ENCODE measurements at places on chromosomes 3 and 15.

DNA sequence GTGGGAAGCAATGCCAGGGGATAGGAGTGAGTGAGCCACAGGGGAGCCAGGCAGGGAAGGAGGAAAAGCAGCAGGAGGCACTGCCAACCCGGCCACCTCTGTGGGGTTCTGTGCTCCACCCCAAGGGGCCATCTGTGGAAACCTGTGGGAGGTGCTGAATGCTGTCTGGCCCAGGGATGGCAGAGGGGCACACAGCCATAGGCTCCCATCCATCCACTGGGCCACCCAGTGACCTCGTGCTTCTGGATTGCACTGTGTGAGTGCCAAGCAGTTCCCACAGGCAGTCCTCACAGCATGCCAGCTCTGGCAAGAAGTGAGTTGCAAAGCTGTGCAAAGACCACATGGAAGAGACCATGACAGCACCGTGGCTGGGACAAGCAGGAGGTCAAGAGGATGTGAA is 27.5 kb downstream of the DNAJB8 start:
- no peak for DNase-seq

DNA sequence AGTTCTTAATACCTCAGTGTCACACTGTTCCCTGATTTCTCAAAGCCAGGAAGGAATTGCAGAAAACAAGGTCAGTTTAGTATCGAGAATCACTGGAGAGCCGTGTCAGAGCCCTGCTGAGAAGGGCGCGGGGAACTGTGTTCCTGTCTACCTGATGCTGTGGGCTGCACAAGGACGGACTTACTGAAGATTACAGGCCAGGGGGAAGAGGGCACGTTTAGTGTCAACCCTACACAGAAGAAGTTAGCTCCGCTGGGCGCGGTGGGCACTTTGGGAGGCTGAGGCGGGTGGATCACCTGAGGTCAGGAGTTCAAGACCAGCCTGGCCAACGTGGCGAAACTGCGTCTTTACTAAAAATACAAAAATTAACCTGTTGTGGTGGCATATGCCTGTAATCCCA is 104.1 kb downstream of the APBA2 start:
- DNase-seq, result no peak

- no peak for DNase-seq
These were observed 51.7 kb upstream of the CAPN7 start for GRCh38 chr3:15154326-15154725.

- no peak for DNase-seq
These were observed 431 bp upstream of the YEATS2 start for GRCh38 chr3:183697123-183697609.

Measured in erythroblast (primary cell).